CD4-positive, CD25-positive, alpha-beta regulatory T cell (primary cell): ENCODE measurements at places on chromosomes 6 and 20.

- no peak for DNase-seq
Measured at GRCh38 chr6:32792901-32793435, 23.8 kb downstream of the HLA-DOB start.

GRCh38 chr20:9534025-9534424 lies 19.6 kb downstream of the LAMP5 start:
- no peak for DNase-seq

DNA sequence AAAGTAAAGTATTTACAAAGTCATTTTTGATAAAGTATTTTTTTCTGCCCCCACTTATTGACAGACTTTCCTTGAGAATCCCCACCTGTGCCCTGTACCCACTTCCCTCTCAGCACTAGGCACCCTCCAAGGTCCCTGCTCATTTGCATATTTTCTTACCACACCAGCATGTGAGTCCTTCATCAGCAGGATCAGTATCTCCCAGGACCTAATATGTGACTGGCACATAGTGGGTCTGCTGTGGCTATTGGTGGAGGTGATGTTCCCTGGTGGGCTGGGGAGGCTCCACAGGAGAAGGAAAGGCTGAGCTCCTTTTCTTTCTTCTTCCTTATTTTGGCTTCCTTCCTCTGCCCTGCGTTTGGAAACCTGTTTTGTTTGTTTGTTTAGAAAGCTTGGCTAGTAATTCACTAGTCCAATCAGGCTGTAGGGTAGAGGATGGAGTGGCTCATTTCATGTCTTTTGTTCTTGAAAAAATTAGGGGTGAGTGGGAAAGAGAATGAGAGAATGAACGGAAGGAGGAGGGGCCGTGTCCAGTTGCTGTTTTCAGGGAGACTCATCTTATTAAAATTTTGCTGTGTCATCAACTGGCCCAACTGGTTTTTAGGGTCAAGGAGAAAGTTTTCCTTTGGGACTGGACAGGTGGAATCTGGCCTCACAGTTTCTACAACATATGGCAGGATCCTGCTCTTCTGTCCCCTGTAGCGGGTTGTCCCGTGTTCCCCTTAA lies 2.8 kb upstream of the RNF24 start:
- DNase-seq, result no peak

GRCh38 chr6:128538763-128539162 lies 18.4 kb upstream of the PTPRK start:
- DNase-seq, result no peak
